GM04504 (cell line): ENCODE measurements at places on chromosomes 1 and 21.

- DNase-seq, result no peak
Measured at GRCh38 chr1:237029850-237030535, 12.0 kb upstream of the RYR2 start.

- no peak for DNase-seq
Measured at GRCh38 chr21:25371841-25372425, 235.3 kb downstream of the MRPL39 start.

- DNase-seq, result no peak
Measured at GRCh38 chr1:88768816-88769215, 84.7 kb downstream of the PKN2 start.

- DNase-seq, result no peak
Measured at GRCh38 chr21:45026826-45027225, 47.6 kb upstream of the ADARB1 start.

DNA sequence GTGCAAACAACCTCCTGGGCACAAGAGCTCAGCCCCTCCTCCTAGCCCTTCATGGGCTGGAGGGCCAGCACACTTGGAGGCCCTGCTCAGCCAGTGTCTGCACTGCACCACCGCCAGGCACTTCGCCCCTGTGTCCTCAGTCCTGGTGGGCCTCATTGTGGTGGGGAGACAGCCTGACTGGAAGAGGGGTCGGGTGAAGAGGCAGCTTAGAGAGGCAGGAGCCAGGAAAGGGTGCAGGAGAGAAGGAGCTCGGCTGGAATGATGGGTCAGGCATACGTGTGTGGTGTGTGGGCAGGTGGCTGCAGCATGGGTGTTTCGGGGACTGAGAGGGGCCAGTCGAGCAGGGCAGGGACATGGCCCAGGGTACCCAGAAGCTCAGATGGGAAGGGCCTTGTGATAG is 4.1 kb downstream of the WNT3A start:
- no peak for DNase-seq

DNA sequence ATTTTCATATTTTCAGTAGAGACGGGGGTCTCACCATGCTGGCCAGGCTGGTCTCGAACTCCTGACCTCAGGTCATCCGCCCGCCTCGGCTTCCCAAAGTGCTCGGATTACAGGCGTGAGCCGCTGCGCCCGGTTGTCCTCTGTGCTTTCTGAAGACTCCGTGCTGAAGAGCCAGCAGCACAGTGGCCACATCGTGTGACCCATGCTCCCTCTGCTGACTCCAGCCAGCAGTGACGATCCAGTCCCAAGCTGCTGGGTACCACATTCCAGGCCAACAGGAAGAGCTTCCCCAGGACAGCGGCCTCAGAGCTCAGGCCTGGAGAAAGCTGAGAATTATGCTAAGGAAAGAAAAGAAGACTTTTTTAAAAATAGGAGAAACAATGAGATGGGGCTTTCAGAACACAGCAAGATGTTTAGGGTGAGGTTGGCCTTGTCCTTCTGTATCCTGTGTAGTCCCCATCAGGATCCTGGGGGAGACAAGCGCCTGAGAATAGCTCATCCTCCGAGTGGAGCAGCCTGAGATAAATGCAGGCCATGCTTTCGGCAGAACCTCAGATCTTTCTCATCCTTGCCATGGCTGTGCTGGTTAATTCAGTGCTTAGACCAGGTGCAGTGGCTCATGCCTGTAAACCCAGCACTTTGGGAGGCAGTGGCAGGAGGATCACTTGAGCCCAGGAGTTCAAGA is 207.1 kb downstream of the SLC35F3 start:
- peak; percentile 11 for DNase-seq

DNA sequence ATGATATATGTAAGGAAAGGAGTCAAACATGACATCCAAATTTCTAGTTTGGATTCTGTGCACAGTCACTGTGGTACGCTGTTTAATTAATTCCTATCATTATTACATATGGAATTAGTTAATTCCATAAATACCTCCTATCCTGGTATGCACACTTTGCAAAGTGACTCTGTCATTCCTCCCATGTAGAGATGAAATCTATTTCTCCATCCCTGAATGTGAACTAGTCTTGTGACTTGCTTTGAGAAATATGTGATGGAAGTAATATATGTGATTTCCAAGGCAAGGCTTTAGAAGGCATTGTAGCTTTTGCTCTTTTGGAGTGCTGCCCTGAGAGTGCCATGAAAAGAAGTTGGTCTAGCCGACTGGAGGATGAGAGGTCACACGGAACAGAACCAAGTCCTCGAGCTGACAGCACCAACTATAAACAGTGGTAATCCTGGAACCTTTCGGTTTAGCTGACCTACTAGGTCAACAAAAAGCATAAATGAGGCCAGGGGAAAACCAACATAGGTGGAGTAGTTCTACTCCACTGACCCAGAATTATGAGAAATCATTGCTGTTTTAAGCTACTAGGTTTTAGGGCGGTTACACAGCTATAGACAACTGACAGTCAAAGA is 1.5 kb downstream of the SELENOF start:
- no peak for DNase-seq
